ENCODE measurements at places on chromosomes 6 and 20. TPM values are rescaled to one million over a fixed set of nuclear protein-coding genes. Genes with fewer than 3 reads are reported as not detected.

Gene LTA
- total RNA-seq: not detected

Gene C20orf202
- 0.73 TPM for total RNA-seq

Gene TCP11
- total RNA-seq: 1.8 TPM

Gene KIF6
- total RNA-seq: not detected

- no peaks in the 10 kb centered on the region for H3K27me3 ChIP-seq
- no peaks in the 10 kb centered on the region for H3K4me1 ChIP-seq
- peak overlapping the region; percentile 72 for H3K4me3 ChIP-seq
- no peaks in the 10 kb centered on the region for H3K36me3 ChIP-seq
- DNase-seq: peak; percentile 87
Observed at GRCh38 chr6:131949909-131950766, 1.0 kb downstream of the CCN2 start.

- H3K36me3 ChIP-seq: no peaks in the 10 kb centered on the region
- no peak for DNase-seq
- no peaks in the 10 kb centered on the region for H3K27me3 ChIP-seq
- no peaks in the 10 kb centered on the region for H3K4me1 ChIP-seq
- H3K27ac ChIP-seq: no peak overlapping the region
Observed at GRCh38 chr20:63134201-63134612, 81.7 kb downstream of the YTHDF1 start.

DNA sequence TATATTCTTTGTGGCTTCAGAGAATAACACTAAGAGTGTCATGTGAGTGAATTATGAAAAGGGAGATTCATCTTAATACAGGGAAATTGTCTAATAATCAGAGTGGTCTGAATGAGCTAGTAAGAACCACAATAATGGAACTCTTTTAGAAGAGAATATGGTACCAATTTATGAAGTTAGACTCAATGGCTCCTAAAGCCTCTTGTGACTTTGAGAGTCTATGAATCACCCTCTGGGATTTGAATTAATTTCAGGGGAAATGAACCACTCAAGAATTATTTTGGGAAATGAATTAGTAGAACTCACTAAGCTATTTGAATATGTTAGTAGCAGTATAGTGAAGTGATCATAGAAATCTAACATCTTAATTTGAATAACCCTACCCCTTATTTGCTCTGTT, 14.3 kb downstream of the PCMT1 start:
- no peak for DNase-seq
- H3K27me3 ChIP-seq: no peaks in the 10 kb centered on the region
- H3K4me1 ChIP-seq: no peaks in the 10 kb centered on the region
- H3K27ac ChIP-seq: no peak overlapping the region

GRCh38 chr20:62305149-62305764, 2.5 kb downstream of the ADRM1 start:
- H3K4me3 ChIP-seq: no peak overlapping the region
- DNase-seq: no peak
- no peaks in the 10 kb centered on the region for H3K27me3 ChIP-seq
- no peak overlapping the region for H3K27ac ChIP-seq
- no peaks in the 10 kb centered on the region for H3K36me3 ChIP-seq
